ENCODE measurements at places on chromosomes 6 and 20.

DNA sequence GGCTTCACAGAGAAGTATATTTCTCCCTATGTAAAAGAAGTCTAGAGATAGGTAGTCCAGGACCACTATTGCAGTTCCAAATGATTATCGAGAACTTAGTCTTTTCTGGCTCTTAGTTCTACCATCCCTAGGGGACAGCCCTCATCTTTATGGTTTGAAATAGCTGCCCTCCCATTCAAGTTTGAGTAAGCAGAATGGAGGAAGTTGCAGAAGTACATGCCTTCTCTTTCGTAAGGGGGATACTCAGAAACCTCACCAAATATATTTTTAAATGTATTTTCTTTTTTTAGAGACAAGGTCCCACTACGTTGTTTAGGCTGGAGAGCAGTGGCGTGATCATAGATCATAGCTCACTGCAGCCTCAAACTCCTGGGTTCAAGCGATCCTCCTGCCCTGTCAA lies 236.8 kb upstream of the RREB1 start:
- DNase-seq = no peak

- DNase-seq = no peak
Observed at GRCh38 chr20:36856691-36857635, 19.0 kb upstream of the TLDC2 start.

GRCh38 chr6:137761072-137761471 lies 106.0 kb upstream of the TNFAIP3 start:
- no peak for DNase-seq

- DNase-seq = no peak
Observed at GRCh38 chr6:43916924-43917877, 147.2 kb downstream of the VEGFA start.

- no peak for DNase-seq
Observed at GRCh38 chr6:47924001-47924400, 142.2 kb downstream of the OPN5 start.

GRCh38 chr6:146305092-146305491 lies 238.5 kb upstream of the RAB32 start:
- no peak for DNase-seq

DNA sequence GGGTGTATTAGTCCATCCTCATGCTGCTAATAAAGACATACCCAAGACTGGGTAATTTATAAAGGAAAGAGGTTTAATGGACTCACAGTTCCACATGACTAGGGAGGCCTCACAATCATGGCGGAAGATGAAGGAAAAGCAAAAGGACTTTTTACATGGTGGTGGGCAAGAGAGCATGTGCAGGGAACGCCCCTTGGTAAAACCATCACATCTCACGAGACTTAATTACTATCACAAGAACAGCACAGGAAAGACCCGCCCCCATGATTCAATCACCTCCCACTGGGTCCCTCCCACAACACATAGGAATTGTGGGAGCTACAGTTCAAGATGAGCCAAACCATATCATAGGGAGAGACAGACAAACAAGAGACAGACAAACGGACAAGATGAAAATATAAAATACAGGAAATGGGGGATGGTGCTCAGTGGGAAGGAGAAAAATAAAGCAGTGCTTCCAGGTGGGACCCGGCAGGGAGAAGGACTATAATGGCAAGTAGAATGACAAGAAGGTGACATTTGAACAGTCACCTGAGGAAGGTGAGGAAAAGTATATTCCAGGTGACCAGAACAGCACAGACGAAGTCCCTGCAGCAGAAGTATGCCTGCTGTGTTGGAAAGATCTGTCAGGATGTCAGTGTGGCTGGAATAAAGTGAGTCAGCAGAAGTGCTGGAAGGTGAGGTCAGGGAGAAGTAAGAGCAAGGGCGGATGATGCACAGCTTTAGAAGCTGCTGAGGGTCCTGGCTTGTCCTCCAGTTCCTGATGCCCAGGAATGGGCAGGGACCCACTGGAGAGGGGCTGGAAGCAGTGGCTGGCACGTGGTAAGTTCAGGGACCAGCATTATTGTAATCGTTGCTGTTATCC lies 61.1 kb downstream of the SLC2A10 start:
- no peak for DNase-seq

DNA sequence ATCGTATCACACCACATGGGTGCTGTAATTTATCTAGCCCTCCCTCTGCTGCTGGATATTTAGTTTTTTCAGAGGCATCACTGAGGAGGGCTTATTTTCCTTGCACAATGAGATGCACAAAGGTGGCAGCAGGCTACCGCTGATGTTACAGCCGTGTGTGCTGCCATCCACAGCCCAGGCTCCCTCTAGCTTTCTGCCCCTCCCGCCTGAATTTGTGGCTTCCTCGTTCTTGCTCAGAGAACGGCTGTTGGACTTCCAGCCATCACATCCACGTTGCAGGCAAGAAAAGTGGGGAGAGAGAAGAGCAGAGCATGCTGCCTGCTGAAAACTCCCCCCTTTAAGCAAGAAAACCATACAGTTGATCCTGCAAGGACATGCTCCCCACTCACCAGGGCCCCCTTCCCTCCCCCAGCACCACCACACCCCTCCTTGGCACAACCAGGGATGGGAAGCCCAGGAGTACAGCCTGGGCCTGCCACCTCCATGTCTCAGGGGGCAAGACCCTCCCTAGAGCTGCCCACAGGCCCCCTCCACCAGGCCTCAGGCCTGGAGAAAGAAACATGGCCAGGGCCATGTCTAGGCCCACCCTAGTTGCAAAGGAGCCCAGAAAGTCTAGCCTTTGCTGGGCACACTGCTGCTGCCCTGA lies 102.6 kb downstream of the MRPL14 start:
- DNase-seq = no peak

- no peak for DNase-seq
Observed at GRCh38 chr6:133184798-133185372, 56.3 kb upstream of the EYA4 start.

DNA sequence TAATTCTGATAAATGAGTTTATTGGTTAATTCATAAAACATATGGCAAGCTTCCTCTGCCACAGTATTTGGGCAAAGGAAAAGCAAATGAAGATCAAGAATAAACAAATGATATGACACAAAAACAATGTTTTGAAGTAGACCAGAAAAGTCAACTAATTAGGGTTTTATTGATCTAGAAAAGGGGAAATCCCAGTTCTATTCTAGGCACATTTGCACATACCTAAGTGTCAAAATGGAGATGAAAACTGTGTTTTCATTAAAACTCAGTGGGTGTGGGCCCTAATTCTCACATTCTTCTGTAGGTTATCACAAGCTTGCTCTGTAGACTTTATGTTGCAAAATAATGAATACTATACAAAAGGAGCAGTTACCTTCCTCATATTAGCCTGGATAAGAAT lies 69.0 kb upstream of the TENT5A start:
- DNase-seq = no peak

GRCh38 chr20:40276301-40276700 lies 412.7 kb downstream of the MAFB start:
- no peak for DNase-seq

GRCh38 chr6:27873021-27873940 lies 38.9 kb downstream of the OR2B2 start:
- DNase-seq = no peak

DNA sequence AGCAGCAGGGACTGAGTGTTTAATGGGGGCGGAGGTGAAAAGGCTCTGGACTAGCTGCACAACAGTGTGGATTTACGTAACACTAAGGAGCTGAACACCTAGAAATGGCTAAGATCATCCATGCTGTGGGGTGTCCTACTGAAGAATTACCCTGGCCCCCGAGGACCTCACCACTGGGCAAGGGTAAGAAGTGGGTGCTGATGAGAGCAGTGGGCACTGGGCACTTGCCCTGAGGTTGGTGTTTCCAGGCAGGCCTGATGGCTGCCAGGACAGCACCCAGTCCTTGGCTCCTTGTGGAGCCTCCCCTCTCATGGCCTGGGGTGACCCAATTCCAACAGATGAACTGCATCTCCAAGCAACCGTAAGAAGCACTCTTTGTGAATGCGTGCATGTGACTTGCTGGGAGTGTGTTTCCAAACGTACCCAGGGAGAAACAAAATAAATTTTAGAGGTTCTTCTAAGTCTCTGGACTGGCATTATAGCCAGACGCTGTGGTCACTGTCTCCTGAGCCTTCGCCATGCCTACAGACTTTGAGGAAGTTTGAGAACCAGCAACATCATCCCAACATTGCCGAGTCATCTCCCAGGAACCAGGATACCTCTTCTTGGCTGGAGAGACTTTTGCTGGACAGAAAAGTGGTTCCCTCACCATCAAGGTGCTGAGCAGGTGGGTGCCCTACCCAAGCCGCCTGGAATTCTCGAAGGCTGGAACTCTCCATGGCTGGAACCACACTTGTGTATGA lies 245.9 kb downstream of the ERMARD start:
- DNase-seq = no peak

- DNase-seq = no peak
Observed at GRCh38 chr6:156164701-156165452, 612.3 kb upstream of the ARID1B start.

DNA sequence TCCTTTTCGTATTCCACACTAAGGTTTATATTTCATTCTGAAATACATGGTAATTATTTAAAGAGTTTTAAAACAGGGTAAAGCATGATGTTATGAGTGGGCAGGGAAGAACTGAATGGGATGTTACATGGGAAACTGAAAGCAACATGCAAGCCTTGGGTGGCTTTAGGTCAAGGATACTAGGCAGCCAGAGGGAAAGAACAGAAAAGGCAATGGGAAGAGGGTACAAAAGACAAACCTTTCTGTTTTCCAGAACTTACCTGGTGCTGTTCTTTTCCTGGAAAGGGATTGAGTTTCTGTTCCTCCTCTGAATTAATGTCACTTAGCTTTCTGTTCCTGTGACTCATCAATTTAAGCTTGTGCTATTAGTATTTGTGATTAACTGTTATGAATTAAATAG lies 71.2 kb upstream of the SMIM8 start:
- DNase-seq = no peak

- DNase-seq = no peak
Observed at GRCh38 chr6:3876866-3877265, 27.7 kb downstream of the FAM50B start.

- DNase-seq = no peak
Observed at GRCh38 chr6:130252527-130253237, 29.9 kb upstream of the SAMD3 start.

GRCh38 chr20:52031563-52032303 lies 159.8 kb downstream of the ZFP64 start:
- DNase-seq = no peak

DNA sequence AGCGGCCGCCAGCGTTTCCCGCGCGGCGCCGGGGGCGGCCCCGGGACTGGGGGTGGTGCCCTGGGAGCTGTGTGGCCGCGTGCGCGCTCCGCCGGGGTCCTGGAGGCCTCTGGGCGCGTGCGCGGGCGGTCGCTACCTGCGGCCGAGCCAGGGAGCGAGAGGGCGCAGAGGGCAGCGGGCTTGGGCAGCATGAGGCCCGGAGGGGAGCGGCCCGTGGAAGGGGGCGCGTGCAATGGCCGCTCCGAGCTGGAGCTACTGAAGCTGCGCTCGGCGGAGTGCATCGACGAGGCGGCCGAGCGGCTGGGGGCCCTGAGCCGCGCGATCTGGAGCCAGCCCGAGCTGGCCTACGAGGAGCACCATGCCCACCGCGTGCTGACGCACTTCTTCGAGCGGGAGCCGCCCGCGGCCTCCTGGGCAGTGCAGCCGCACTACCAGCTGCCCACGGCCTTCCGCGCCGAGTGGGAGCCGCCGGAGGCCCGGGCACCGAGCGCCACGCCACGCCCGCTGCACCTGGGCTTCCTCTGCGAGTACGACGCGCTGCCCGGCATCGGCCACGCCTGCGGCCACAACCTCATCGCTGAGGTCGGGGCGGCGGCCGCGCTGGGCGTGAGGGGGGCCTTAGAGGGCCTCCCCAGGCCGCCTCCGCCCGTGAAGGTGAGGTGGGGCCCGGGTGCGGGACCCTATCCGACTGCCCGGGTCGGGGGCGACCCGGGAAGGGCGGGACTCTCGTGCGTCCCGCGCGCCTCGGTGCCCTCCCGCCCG lies at the start of gene PM20D2:
TSS of gene PM20D2 (plus strand) at position 100 of the 762 bp plus-strand sequence. CDS start at position 190, 90 bp downstream.
- DNase-seq = no peak

- DNase-seq = no peak
Observed at GRCh38 chr6:56604186-56604585, 38.5 kb downstream of the DST start.

DNA sequence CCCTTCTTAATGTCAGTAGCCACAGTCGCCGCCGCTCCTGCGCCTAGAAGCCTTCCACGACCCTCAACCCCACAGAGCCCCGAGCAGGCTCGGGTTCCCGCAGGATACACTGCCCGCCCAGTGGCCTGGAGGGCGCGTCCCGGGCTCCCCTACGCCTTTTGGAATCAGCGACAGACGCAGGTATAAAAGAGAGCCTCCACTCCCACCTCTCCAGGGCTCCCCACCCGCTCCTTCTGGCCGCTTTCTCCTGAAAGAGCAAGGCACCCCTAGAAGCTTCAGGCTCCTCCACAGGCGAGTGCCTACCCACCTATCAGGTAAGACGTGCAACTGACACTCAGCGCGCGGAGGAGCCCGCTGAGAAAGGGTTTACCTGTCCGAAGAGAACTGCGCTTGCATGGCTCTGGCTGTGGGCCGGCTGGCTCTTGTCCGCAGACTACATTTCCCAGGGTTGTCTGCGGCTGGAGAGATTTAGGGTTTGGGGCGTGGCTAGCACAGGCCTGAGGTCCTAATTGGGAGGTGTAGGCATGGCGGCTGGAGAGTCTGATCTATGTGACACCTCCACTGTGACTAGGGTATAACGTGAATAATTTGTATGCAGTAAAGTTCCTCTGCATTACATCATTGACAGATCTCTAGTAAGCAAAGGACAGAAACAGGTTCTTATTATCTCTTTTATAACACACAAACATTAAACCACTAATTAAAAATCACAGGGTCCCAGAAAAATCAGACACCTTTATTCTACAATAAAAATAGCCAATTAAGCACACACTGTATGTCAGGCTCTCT lies 13.5 kb upstream of the ZNF391 start:
- DNase-seq = no peak

DNA sequence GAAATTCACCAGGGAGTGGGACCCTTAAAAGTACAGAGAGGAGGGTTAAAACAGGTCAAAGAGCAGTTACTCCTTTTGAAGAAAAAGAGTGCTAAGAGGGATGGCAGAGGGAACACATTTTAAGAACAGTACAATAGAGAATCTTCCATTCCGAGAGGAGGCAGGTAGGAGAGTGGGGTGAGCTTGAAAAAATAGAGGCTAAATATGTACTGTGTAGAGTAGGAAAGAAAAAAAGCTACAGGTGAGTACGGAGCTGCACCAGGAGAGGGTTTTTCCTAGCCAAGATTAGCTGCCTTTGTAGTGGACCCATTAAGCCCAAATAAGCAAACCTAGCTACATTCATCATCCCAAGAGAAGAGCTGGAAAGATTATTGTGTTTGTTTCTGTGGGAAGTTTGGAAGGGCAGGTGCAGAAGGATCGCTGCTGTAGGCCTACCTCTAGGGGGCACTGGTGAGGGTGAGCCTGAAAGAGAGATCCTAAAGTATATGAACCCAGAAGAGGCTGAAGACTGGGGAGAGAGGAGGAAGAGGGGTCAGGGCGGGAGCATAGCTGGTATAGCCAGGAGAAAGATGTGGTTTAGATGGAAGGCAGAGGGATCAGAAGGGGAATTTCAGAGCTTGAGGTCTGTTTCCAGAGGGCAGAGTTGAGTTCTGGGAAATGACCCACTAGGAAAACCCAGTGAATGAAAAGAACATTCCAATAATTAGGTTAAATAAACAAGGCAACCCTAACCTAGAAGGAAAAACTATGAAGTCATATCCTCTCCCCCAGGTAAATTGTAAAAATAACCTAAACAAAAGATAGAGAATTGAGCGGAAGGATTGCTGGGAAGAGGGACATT lies 50.2 kb upstream of the HINT3 start:
- DNase-seq = no peak

GRCh38 chr20:56839786-56840185 lies 210.7 kb downstream of the TFAP2C start:
- DNase-seq = no peak

Data from esophagus squamous epithelium (tissue), 5 donors.